Naive thymus-derived CD8-positive, alpha-beta T cell (primary cell): ENCODE measurements at places on chromosomes 3 and 15.

DNA sequence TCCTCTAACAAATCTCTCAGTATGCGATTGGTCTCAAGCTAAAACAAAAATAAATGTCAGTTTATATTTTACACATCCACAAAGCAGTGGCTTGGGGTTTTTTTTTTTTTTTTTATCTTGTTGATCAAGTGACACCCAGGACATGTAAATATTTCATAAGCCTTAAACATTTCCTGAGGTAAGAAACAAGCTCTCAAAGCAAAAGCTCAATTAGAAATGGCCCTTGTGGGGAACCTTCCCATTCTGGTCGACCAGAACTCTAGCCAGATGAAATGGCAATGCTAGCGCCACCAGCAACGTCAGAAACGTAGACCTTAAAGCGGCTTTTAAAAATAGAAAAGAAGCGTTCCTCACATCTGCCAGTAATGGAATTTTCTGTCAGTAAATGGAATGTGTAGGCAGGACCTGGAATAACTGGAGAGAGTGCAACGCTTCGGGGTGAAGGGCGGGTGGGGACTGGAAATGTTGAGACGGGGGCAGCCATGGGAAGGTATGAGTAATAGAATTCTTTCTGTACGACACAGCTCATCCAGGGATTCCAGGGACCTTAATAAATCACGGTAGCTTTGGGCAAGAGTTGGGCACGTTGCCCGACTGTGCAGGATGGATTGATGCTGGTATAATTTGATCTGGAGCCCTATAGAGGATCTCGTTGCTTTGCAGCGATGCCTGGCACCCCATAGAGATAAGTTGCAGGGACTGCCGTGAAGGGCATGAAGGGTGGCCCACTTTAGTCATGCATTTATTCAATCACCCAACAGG, 44.4 kb downstream of the BTD start:
- no peak for DNase-seq

DNA sequence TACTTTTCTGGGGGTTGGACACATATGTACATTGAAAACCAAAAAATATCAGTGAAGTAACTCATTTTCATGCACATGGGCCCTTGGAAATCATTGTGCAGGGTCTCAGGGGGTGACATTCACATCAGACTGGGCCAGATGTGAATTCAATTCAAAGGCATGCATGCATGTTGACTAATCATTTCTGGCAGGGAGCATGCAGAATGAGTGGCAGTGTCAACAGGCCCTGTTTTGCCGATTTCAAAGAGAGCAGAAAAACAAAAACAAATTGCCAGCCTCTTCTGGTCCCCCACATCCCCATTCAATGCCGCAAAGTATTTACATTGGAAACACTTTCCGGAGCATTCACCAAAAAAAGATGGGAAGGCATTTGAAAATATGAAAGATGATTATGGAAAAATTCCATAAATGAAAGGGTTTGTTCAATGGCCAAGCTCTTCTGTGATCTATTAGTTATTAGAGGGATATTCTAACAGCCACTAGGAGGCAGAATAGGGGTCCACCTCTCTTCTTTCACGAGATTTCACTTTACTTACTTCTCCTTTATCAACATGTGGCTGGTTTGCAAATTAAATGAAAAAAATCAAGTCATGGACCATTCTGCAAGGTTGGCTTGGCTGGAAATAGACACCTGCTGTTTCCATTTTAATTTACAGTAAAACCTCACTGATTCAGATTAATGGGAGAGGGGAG, 119.9 kb upstream of the FEZF2 start:
- no peak for DNase-seq

GRCh38 chr15:50075319-50075718, 43.7 kb downstream of the ATP8B4 start:
- no peak for DNase-seq

- DNase-seq: no peak
Measured at GRCh38 chr3:198109883-198110282, 149.9 kb downstream of the LMLN start.

GRCh38 chr3:16467393-16467792, 46.1 kb downstream of the RFTN1 start:
- peak; percentile 62 for DNase-seq

- DNase-seq: no peak
Measured at GRCh38 chr15:94282269-94283250, 51.2 kb downstream of the MCTP2 start.

DNA sequence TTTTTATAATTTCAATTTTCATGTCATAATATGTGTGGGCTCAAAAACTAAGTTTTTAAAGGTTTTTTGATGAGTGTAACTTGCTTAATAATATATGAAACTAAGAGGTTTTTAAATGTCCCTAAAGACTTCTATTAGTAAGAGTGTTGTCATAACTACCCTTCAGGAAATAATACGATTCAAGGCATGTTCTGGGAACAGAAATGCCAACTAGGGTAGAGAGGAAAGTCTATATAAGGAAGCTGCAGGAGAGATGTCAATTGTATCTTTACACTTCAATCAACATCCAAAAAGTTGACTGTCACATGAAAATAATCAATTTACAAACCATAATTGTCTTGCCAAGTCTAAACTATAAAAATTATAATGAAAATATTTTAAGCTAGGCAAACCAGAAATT, 76.3 kb downstream of the SMARCC1 start:
- no peak for DNase-seq

DNA sequence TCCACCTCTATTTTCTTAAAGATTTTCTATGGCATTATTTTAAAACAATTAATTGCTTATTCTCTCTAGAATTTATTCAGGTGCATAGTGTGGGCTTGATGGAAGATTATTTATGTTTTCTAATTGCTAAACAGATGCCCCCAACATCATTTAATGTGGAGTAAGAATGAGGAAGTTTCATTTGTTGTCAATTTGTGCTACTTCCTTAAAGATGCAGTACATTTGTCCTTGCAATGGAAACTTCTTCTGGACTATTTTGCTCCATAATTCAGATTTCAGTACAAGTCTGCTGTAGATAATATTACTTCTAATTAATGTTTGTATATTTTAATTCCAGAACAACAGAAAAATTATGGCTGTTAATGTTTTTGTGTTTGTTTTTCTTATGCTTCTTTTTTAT, 104.8 kb downstream of the TGFBR2 start:
- no peak for DNase-seq

DNA sequence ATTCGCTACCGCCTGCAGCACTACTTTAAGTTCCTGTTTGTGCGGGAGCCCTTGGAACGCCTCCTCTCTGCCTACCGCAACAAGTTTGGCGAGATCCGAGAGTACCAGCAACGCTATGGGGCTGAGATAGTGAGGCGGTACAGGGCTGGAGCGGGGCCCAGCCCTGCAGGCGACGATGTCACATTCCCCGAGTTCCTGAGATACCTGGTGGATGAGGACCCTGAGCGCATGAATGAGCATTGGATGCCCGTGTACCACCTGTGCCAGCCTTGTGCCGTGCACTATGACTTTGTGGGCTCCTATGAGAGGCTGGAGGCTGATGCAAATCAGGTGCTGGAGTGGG, 995 bp downstream of the CHST14 start:
- no peak for DNase-seq

DNA sequence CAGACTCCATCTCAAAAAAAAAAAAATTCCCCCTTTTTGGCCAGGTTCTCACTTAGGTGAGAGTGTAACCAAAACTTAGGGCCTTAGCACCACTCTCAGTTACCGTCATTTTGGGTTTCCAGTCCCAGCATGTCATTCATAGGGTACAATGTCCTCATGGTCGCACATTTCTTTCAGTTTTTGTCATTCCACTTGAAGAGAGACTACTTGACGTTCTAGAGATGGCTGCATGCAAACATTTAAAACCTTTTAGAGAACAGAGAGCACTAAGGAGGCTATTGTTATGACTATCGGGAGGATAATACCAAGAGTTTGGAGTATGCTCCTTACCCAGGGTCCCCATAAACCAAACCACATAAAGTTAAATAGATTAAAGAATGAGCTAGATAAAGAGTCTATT, 37.9 kb upstream of the THUMPD3 start:
- no peak for DNase-seq

- DNase-seq: no peak
Measured at GRCh38 chr3:12309716-12310115, 20.8 kb downstream of the PPARG start.

- DNase-seq: no peak
Measured at GRCh38 chr3:117874028-117874690, 1160.5 kb downstream of the IGSF11 start.

DNA sequence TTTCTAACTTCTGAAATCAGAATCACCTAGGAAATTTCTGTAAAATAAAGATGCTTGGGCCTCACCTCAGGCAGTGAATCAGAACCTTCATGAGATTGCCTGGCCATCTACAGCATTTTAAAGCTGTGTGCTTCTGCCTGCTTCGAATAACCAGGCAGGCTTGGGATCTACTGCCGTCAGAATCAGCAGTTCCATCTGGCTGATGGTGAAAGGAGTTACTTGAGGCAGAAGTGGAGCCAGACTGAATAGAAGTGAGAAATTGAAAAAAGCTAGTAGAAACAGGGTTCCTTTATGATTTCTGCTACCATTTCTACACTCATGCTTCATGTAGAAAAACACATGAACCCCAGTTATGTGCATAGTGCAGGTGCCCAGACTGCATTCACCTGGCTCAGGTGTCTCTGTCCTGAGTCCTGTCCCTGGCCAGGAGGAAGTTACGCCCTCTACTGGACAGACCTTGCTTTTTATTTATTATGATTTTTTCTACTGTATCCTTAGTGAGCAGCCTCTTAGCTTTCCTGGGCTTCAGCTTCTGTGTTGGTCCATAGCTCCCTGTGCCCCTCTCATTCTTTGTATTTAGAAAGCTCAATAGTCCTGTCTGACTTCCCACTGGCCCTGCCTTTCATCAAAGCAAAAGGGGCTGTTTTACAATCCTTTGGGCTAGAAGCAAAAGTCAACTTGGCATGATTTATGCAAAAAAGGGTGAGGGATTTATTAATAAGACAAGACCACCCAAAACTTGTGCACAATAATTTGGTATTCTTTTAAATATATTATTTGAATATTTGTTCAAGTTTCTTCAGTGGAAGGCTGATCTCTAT, 200.8 kb upstream of the GOLGA6L4 start:
- DNase-seq: no peak

DNA sequence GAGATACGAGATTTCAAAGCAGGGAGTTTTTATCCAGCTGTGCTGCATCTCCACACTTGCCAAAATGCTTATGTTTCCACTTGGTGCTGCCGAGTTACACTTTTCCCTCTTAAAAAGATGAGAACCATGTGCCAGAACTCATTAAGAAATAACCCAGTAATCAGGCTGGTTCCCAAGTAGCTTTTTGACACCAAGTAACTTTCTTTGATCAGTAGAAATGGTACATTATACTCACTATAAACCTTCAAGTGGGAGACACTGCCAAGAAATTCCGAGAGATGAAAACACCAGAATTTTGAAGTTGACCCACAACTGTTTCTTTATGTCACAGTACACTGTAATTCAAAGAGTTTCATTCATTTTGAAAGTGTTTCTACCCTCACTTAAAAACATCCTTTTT, 164.6 kb upstream of the CCDC54 start:
- no peak for DNase-seq

DNA sequence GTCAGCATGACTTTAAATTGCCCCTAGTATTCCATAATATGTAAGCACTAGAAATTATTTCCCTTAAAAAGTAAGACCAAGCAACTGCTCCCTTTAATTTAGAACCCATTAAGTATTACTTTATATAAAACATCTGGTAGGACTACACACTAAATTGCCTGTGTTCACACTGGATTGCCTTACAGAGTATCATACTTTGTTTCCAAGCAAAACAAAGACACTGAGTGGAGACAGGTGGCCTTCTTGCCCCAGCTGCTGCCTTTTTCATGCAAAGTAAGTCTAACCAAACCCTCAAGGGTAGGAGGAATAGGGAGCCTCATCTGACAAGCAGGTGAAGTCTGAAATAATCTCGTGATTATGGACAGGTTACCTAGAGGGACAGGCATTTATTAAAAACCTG, 87.3 kb downstream of the PEX5L start:
- no peak for DNase-seq

DNA sequence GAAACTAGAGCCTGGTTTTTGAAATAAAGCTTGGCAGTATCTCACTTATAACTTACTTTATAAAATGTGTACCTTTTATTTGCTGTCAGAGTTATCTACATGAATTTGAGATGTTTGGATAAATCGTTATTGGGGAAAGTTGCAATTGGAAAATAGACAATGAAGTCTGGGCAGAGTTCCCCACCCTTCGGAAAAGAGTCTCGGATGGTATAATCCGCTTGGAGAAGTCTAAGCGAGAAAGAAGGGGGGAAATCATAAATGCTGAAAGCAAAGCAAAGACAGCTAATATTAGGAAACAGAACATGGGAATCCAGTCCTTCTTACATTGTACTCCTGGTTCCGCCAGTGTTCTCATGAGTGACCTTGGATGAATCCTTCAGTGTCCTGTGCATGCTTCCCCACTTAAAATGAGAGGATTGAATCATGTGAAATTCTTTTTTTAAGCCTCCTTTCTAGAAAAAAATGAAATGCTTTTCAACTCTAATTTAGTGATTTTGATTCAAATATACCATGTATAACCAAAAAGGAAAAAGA, 162.4 kb downstream of the ATG7 start:
- DNase-seq: no peak

DNA sequence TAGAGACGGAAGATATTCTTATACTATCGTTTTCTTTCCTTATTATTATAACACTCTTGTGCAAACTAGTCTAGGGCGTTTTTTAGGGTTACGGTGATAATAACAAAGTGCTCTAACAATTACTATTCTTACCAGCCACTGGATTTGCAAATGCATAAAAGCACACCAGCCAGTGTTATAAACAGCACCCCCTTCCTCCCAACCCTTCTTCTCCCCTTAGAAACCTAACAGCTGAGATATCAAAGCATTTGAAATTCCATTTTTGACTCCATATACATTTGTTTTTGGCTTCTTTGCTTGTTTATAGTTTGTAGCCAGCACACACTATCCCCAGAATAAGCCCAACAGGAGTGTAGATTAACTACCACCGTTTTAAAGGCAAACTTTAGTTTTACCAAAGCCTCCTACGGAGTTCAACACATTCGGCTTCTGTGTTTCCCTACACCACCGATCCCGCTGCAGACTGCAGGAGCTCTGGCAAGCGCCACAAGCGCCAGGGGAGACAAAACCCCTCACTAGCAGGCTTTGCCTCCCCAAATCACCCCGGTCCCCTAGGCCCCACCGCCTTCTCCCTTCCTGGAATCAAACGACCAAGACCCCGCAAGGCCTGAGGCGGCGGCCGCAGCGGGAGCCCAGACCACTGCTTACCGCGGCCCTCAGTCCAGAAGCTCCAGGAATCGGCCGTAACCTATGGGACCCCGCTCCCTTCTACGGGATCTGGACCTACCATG, 461 bp downstream of the COPB2 start:
- DNase-seq: no peak

DNA sequence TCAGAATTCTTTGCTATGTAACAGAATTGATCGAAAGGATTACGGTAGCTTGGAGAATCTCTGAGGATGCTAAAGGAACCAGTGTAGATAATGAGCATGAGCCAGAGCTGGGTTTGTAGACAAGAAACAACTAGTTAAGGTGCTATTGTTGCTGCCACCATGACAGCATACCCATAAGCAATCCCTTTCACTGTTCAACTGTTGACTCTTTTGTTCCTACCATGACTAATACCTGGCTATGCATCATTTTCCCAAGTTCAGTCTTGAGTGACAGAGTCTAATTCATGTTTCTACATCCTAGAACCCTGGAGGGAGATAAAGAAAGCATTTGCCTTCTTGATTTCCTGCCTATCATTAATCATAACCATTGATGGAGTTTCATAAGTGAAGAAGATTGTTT, 600.3 kb downstream of the OTOL1 start:
- DNase-seq: no peak
